ENCODE measurements at places on chromosomes 11 and 22. TPM values are rescaled to one million over a fixed set of nuclear protein-coding genes. Genes with fewer than 3 reads are reported as not detected.

Gene PPFIA1
- polyA plus RNA-seq, result 44.4 TPM

Gene ANO5
- 4.4 TPM for polyA plus RNA-seq

Gene FOLR2
- polyA plus RNA-seq, result 10.8 TPM

Gene OVOL1
- polyA plus RNA-seq, result 12.6 TPM

Gene CD3D
- polyA plus RNA-seq, result 0.25 TPM

Gene ZNRF3
- polyA plus RNA-seq, result 27.6 TPM

Gene OR51B4
- polyA plus RNA-seq, result not detected

Gene APOBEC3H
- polyA plus RNA-seq, result not detected

All from right renal cortex interstitium (tissue), 3 donors.